Tibial artery (tissue), 4 donors: ENCODE measurements at places on chromosomes 16 and 17.

DNA sequence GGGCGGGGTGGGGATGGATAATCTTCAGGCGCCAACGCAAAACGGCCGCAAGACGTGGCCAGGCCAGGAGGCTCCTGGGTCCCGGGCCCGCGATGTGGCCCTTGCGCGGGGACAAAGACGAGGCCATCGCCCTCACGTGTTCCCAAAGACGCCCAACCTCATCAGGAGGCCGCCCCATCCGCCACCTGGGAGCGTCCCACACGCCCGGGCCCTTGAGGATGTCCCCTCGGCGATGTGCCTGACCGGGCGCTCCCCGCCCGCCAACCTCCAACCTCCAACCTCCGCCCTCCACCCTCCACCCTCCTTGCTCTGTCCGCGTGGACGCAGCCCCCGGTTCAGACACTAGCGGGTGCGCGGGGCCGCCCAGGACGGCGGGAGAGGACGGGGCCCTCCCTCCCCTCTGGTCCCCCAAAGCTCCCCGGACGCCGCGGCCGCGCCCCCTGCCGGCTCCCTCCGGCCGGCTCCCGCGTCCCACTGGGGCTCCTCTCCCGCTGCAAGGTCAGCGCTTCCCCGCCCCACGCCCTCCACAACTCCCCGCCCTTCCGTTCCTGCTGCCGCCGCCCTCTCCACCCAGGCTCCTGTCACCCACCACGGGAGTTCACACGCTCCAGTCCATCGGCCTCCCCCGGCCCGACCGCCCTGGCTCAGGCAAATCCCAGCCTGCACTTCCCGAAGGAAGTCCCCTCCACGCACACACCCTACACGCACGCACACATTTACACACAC is 250.8 kb upstream of the RPL38 start:
- no peak for DNase-seq

DNA sequence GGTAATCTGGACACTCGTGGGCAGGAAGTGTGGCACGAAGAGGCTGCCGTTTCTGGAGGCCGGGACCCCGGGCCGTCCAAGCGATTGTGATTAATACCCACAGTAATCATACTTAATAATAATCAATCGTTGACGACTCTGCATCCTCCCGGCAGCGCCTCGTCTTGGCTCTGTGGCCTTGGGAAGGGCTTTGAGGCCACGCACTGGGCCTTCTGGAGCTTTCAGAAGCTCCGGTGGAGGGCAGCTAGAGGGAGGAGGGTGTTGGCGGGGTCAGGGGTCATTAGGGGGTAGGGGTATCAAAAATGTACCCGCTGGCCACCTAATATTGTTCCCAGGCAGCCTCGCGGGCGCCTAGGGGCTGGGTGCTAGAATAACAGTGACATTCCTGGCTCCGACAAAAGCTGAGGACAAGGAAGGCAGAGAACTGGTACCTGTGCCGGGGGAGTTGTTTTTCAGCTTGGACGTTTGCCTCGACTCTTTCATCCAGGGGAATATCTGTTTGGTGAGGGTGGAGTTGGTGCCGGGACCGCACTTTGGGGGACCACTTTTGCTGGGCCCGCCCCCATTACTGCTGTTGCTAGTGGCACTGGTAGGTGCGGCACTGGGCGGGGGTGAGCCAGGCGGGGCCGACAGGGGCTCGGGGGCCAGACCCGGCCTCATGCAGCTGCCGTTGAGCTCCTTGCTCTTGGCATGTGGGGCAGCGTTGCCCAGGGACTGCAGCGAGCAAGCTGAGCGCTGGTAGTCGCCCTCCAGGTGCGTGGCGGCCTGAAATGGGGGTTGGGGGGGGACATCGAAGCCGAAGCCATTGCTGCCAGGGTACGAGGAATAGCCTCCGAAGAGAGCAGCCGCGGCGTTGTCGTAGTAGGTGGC is 6.9 kb upstream of the HOXB2 start:
- DNase-seq, result no peak

GRCh38 chr16:72785171-72785570 is 262.8 kb downstream of the ZFHX3 start:
- DNase-seq, result no peak

GRCh38 chr17:57550016-57550415 is 195.1 kb downstream of the CCDC182 start:
- no peak for DNase-seq

DNA sequence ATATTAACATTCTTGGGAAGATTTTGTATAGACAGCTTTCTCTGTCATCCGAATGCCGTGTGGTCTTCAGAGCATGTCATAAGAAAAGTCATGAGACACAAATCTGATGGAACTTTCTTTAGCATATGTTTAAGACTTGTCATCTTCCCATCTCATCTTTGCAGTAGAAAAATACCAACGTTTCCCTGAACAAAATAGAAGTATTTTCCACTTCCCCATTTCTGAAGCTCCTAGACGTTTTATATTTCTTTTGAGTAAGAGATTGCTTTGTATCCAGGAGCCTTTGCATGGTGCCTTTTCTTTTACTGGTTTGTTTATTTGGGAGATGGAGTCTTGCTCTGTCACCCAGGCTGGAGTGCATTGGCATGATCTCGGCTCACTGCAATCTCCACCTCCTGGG is 235.1 kb downstream of the PRKCA start:
- no peak for DNase-seq

DNA sequence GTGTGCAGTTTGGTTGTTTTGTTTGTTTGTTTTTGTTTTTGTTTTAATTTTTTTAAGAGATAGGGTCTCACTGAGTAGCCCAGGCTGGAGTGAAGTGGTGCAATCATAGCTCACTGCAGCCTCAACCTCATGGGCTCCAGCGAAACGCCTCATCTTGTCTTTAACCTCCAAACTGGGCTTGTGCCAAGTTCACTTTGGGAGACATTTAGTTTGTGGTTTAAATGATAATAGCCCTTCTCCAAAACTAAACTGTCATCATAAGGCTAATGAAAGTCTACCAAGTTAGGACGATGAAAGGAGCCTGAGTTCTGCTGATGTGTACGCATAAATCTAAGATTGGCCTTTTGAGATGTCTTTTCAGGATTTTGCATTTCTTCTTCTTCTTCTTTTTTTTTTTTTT is 6.5 kb upstream of the CARD14 start:
- DNase-seq, result no peak

DNA sequence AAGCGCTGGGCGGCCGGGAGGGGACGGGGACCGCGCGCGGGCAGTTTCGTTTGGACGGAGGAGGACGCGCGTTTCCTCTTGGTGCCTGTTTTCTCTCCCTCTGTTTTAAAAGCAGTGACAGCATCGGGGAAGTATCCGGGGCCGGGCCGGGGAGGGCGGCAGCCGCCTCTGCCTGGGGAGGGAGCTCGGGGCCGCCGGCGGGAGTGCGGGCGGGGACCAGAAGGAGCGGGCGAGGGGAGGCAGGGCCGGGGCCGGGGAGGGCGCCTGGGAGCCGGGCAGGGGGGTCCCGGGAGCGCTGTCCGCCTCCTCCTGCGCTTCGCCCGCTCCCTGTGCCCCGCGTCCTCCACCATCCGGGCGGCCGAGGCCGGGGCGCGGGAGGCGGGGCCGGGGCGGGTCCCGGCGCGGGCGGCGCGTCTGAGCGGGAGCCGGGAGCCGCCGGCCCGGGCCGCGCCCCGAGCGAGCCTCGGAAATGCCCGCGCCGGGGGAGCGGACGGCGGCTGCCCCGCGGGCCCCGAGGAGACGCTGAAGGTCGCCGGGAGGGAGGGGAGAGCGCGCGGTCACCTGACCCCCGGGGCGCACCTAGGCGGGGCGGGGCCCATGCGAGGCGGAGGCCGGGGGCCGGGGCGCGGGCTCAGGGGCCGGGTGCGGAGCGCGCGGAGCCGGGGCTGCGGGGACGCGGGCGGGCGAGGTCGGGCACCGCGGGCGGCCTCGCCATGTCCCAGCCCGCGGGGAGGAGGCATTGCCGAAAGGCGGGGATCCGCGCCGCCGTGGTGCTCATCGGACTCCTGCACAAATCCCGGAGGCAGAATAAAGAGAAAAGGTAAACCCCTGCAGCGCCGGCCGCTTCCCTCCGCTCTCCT is 57.3 kb downstream of the RAP1GAP2 start:
- DNase-seq, result peak; percentile 80

DNA sequence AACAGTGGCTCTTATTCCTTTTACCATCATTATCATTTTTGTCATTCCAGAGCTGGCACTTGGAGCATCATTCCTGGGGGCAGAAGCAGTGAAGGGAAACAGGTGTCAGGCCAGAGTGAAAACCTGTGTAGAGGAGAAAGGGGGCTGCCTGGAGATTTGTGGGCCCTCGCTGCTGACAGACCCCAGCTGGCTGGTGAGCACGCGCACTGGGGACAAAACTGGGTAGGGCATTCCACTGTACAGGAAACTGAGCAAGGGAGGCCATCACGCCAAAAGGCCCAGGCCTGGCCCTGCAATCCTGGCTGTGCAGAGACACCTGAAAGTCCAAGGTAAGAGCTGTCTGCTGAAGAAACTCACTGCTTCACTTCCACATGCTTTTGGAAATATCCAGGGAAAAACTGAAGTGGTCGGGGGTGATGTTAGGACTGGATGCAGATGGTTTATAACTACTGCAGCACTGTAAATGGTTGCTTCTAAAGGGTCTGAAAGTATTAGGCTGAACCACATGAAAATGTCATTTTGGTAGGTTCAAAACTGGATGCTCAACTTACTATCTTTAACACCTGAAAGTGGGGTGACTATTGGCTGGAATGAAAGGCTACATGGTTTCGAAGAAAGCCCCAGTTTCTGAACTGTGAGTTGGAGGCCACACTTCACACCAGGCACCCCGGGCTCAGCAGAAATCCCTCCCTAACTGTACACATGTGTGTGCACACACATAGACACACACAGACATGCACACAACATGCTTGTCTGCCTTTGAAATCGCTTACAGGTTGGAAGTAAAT is 225.0 kb downstream of the C16orf78 start:
- peak; percentile 38 for DNase-seq
